ENCODE measurements at places on chromosomes 1 and 21. TPM values are rescaled to one million over a fixed set of nuclear protein-coding genes. Genes with fewer than 3 reads are reported as not detected.

- no peak for DNase-seq
Measured at GRCh38 chr1:87058343-87058649, 143.9 kb downstream of the HS2ST1 start.

- DNase-seq: no peak
Measured at GRCh38 chr21:31609081-31609480, 50.4 kb upstream of the SOD1 start.

DLGAP3 gene
- total RNA-seq: 0.63 TPM

GRCh38 chr1:210373628-210373877 lies 44.9 kb downstream of the HHAT start:
- no peak for DNase-seq

- DNase-seq: no peak
Measured at GRCh38 chr1:115832651-115833050, 8.3 kb downstream of the NHLH2 start.

DNA sequence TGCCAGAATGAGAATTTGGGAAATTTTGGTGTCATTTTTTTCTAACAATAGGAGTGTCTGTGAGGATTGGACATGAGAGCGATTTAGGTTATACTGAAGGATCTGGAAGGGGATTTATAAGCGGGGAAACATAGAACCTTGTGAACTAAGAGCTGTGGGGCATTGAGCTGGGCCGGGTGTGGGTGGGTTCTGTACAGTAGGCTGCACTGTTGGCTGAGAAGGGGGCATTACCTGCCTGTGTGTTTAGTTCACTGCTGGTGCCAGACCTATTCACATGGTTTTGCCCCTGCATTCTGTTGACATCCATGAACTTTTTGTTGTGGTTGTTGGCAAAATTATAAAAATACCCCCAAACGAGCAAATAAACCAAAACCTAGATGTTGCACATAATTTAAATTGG lies 8.8 kb downstream of the PBX1 start:
- no peak for DNase-seq

- DNase-seq: no peak
Measured at GRCh38 chr1:25958465-25958864, 39.4 kb downstream of the PAFAH2 start.

DNA sequence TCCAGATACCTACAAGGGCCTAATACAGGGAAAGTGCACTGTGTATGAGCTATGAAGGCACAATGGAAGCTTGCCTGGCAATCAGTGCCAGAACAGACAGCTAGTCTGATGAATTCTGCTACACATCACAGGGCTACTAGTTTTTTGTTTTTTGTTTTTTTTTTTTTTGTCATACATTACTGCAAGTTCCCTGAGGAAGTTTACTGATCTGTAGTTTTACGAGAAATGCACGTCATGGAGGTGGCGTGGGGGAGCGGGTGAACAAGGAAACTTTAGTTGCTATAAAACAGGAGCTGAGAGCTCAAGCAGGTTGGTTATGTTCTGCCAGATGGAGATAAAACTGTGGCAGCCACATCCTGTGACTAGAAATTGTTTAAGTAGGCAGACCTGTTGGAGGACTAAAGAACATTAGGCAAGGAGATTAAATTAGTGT lies 17.7 kb downstream of the PTPRC start:
- peak; percentile 87 for DNase-seq

DNA sequence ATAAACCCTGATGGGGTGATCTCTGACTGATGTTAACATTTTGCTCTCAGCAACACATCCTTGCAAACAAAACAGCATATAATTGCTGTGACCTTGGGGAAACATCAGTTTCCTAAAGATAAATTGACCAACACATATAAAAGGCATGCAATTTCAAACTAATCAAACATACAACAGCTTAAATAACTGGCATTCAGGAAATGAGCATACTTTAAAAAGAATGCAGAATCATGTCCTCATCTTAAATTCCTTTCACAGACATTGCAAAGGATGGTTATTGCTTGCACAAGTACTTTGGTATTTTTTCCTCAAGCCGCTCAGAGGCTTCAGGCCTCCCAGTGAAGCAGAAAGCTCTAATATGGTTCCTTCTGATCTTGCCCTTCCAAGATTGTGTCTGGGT lies 53.4 kb upstream of the RGS18 start:
- no peak for DNase-seq

DNA sequence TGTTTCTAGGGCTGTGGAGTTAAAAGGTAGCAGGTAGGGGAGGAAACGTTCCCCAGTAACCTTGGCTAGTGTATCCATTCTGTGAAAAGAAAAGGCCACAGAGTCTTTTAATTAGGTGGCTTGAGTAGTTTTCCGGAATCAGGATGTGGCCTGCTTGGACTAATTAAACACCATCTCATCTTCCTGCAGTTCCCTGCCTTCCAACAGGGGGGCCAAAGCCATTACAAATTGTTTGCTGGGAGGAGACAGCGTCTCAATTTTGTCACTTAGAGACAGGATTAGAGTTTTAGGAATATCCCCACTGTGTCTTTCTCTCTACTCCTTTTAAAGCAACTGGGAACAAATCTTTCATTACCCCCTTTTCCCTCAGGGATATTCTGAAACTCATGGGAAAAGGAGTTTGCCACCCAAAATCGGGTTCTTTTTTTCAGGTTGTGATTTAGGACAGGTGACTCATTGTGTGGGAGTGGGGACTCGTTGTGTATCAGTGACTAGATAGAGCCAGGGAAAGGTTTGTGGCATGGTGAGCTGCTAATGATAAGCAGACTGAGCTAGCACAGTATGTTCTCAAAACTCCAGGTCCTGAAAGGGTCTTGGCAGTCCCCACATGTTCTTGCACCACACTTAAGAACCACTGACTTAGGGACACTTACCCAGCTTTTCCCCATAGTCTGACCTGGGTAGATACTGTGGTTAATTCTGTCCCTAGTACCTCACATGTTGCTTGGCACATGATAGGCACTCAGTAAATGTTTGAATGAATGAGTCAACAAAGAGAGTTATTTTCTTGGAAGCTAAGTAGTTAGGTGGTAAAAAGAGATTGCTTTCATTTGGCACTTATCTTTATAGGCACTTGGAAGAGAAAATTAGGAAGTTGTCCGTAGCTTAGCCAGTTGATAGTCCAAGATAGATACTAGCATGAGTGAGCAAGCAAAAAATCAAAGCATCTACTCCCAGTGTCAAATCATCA lies 22.5 kb downstream of the INTS3 start:
- DNase-seq: no peak

GRCh38 chr1:14733048-14733778 lies 134.7 kb downstream of the KAZN start:
- DNase-seq: no peak

HSD3B2 gene
- total RNA-seq: not detected

Data from activated CD4-positive, alpha-beta T cell treated with anti-CD3 and anti-CD28 coated beads for 36 hours (primary cell).